ENCODE measurements at places on chromosomes 5 and 9.

GRCh38 chr9:16312116-16312515 lies 558.4 kb downstream of the BNC2 start:
- DNase-seq: no peak

DNA sequence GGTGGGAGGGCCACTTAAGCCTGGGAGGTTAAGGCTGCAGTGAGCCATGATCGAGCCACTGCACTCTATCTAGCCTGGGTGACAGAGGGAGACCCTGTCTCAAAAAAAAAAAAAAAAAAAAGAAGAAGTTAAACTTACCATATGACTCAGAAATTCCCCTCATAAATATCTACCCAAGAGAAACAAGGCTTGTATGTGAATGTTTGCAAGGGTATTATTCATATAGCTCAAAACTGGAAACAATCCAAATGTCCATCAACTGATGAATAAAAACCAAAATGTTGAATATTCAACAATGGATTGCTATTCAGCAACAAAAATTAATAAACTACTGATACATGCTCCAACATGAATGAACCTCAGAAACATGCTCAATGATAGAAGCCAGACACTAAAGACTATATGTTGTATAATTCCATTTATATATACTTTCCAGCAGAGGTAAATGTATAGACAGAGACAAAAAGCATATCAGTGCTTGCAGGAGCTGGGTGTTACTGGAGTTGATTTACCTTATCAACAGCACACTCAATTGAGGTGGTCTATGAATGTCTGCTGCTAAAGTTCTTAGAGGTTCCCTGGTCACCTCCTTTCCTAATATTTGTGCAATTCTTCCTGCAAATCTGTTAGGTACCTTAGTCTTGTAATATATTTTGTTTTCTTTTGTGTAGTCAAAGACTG lies 5.3 kb upstream of the SREK1 start:
- DNase-seq: no peak

DNA sequence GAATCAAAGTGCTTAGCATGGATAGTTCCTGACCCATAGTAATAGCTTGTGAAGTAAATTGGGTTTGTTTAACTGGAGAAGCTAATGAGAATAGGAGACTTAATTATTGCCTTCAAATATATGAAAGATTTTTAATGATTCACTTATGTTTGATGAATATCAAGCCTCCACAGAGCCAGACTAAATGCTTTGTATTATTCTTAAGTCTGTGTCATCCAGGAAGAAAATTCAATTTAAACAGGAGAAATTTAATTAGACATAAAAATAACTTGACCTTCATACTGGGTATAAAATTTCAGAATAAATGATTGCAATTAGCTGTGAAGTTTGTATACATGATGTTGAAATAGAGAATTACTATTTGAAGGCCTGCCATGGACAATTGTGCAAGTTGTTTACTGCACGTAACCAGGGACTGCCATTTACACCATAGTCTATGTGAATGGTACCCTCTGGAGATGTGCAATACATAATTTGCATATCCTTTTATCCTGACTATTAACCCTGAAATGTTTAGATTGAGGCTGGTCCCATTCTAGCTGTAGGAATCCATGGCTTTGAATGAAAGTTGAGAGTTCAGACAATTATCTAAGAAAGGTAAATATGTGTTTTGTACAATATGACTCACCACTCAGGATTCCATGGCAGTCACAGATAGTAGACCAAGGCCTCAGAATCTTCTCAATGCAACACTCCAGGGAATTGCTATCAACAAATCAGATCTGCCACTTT lies 133.5 kb upstream of the IL12B start:
- DNase-seq: no peak

DNA sequence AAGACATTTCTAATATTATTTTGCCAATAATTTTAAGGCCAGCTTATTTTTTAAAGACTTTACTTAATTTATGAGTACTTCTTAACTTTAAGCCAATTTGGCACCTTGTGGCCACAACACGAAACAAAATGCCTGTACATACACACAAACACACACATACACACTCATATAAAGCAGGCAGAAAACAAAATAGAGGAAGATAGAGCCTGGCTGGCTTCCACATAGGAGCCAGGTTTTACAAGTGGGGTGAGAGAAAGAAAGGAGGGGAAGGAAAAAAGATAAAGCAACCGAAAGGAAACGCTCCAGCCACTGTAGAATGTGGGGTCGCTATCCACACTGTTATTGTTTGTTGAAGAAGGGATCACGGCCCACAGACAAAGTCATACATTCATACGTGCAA lies 10.4 kb downstream of the GMCL2 start:
- no peak for DNase-seq
